ENCODE measurements at places on chromosomes 6 and 20.

GRCh38 chr20:53100476-53100911 lies 128.3 kb downstream of the TSHZ2 start:
- DNase-seq, result no peak

DNA sequence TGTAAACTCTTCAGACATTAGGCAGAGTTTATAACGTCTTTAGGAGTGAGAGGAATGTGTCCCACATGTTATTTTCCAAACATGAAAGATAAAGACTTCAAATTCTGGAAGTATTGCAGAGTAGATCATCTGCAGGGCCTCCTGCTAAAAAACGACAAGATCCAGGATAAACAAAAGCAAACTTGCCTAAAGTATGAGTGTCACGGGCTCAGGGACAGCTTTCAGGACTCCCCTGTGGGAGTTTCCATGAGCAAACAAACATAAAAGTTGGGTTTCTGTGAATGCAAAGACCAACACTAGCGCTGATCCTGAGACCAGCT lies 76.9 kb downstream of the TXNDC5 start:
- no peak for DNase-seq

DNA sequence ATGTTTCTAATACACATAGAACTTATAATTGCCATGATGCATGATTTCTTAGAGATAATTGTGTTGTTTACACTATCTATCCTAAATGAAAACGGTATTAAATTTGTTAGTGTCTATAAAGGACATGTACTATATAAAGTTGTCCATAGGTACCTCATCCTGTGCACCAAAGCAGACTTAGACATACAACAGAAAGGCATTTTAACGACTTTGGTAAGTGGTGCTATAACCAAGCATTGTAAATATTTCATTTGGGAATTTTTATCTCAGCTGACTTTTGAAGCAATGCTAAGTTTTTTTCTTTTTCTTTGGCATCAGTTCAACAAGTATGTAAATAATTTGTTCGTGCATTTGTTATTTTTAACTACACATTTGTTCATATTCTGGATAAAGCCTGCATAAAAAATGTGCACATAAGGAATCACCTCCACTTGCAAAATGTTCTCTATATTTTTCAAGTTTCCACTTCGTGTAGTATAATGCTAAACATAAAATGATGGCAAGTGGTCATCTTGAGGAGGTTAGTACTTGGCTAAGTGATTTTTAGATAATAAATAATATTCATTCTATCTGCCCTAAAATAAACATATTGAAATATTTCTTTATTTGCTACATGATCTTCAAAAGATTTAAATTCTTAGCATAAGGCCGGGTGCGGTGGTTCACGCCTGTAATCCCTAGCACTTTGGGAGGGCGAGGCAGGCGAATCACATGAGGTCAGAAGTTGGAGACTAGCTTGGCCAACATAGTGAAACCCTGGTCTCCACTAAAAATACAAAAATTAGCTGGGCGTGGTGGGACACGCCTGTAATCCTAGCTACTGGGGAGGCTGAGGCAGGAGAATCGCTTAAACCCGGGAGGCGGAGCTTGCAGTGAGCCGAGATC lies 6.3 kb upstream of the GJA1 start:
- DNase-seq, result no peak

GRCh38 chr6:14571001-14571400 lies 453.4 kb downstream of the CD83 start:
- no peak for DNase-seq

GRCh38 chr6:110103260-110103659 lies 76.2 kb downstream of the WASF1 start:
- DNase-seq, result no peak

DNA sequence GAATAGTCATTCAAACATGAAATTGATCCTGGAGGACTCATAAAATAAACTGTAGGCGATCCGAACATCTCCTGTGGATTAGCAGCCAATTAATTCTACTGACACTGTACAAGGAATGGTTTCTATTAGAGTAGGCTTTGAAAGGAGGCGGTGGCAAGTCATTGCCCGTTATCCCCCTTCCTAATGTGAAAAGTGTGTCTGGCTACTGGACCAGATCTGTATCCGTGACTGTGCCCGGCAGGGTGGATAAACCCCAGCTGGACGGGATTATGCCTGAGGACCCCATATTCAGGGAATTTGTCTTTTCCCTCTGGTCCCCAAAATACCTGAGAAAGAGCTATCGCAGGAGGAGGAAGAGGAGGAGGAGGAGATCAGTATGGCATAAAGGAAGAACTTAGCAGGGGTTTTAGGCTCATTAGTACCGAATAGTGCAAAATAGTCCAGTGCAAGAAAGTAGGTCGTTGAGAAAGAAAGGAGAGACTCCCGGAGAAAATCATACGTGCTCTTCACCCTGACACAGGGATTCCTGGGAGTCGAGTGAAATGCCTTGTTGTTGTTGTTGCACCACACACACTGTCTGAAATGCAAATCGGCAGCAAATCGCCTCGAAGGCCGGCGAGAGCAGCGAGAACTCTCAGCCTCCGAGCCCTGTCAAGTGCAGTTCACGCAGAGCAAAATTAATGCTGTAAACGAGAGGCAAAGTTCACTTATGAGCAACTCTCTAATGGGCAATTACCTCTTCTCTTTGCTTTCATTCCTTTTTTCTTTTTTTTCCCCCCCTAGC lies 178.9 kb upstream of the ARID1B start:
- no peak for DNase-seq
